Brain pericyte (primary cell): ENCODE measurements at places on chromosomes 1 and 21.

GRCh38 chr1:167836197-167836596 is 77.7 kb downstream of the ADCY10 start:
- DNase-seq, result no peak

GRCh38 chr1:1399872-1400575 is 889 bp upstream of the CCNL2 start:
- no peak for DNase-seq

- no peak for DNase-seq
These were observed 9.6 kb upstream of the ADORA1 start for GRCh38 chr1:203117611-203118575.

DNA sequence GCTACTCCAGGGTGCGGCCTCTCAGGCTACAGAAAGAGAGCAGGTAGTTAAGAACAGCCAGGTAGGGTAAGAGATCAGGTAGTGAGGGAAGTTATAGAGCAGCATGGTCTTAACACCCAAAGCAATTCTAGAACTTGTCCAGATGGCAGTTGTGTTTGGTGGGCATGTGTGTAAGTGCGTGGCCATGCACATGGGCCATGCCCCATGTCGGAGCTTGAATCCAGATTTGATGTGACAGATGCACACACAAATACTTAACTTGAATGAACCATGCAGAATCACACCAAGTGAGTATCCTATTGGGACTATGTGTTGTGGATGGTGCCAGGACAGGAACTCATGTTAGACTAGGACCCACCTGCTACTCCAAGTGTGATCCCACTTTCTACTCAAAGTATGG is 145.7 kb upstream of the HMGB4 start:
- DNase-seq, result no peak

- no peak for DNase-seq
These were observed 182.9 kb downstream of the TGFBR3 start for GRCh38 chr1:91703095-91703494.

DNA sequence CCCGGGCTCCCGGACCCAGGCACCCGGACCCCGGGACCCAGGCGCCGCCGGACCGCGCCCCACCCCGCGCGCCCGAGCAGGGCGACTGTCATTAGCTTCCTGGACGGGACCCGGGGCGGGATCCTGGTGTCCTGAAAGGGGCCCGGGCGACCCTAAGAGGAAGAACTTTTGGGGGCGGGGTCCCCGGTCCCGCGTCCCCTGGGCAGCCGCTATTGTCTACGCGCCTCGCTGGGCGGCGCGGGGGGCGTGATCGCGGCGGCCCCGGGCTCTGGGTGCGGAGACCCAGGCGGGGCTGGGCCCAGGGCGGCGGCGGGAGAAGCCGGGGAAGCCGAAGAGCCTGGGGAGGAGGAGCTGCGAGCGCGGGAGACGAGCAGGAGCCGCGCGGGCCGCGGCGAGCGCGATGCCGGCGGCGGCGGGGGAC is 465 bp downstream of the HUNK start:
- no peak for DNase-seq

DNA sequence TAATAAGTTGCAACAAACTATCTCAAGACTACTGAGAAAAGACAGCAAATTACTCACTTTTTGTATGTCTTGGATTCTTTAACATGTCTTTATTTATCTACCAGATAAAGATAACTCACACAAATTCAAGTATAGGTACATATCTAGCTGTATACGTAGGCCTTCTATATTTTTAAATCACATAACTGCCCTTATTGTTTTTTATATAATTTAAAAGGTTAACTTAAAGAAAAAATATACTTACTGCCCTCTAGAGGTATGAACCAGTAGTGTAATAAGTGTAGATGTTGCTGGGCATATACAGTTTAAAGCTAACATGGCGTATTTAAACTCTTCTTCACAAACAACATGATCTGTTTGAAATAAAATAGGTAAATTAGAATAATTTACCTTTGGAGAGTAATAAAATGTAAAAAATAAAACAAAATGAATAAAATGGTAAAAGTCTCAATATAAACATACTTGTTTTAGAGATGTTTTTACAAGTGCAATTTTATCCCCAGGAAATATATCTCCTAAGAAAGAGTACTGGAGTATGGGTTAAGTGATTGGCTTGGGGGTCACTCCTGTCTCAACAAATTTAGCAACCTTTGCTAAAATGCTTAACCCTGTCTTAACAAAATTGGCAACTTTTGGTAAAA is 235.2 kb downstream of the KCNT2 start:
- no peak for DNase-seq

DNA sequence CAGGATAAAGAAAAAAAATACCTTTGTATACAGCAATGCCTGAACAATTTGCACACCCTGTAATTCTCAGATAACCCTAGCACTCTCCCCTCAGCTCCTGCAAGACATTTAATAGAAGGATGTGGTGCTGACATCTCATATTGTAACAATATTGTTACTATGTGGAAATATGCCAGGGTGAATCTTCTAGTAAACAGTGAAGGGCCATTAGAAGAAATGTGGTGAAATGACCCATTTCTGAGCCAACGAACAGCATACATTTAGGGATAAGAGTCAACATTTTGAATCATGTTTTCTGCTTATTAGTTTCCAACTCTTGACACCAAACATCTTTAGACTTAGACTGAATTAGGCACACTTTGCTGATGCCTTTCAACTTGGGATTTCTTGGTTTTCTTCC is 188.2 kb downstream of the KAZN start:
- no peak for DNase-seq
